ENCODE measurements at places on chromosomes 11 and 22. TPM values are rescaled to one million over a fixed set of nuclear protein-coding genes. Genes with fewer than 3 reads are reported as not detected.

The RIMBP3B gene
- total RNA-seq: under 0.01 TPM

The CHRNA10 gene
- total RNA-seq: 0.43 TPM

The ESAM gene
- total RNA-seq: 0.16 TPM

The SLC25A17 gene
- 11.8 TPM for total RNA-seq

The MS4A15 gene
- total RNA-seq: not detected

The MPEG1 gene
- total RNA-seq: not detected

The ACR gene
- not detected for total RNA-seq

The SPON1 gene
- under 0.01 TPM for total RNA-seq

The MRGPRF gene
- 28.7 TPM for total RNA-seq

The TBX1 gene
- 0.32 TPM for total RNA-seq

The MAPK1 gene
- total RNA-seq: 32.3 TPM
